ENCODE measurements at places on chromosomes 11 and 22. TPM values are rescaled to one million over a fixed set of nuclear protein-coding genes. Genes with fewer than 3 reads are reported as not detected.

GRCh38 chr11:72778535-72779494 is 15.0 kb downstream of the STARD10 start:
- no peaks in the 10 kb centered on the region for H3K36me3 ChIP-seq
- no peak for DNase-seq
- peaks cover 62% of the 10 kb centered on the region for H3K4me1 ChIP-seq
- no peaks in the 10 kb centered on the region for H3K27me3 ChIP-seq

- no peaks in the 10 kb centered on the region for H3K4me1 ChIP-seq
- no peak for DNase-seq
- no peak overlapping the region for H3K27ac ChIP-seq
- H3K4me3 ChIP-seq, result no peak overlapping the region
- no peaks in the 10 kb centered on the region for H3K36me3 ChIP-seq
These were observed 556.3 kb upstream of the ANO3 start for GRCh38 chr11:25775603-25776002.

GRCh38 chr22:49449377-49449776 is 378.3 kb downstream of the BRD1 start:
- H3K4me3 ChIP-seq, result no peak overlapping the region
- peaks cover 73% of the 10 kb centered on the region for H3K27me3 ChIP-seq

DNA sequence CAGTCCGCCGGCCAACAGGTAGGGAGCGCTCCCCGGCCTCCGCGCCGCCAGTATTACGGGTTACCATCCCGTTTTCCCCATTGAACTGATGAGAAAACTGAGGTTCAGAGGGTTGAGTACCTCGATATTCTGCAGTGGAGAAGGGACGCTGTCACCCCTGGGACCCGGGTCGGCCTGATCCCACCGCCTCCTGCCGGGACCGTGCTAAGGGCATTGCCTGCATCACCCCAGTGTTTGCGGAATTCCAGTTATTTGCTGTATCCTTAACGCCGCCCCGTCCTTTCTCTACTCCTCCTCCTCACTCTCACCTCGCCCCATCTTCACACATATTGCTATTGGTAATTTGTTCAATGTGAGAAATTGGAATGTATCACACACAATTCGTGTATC is 370 bp upstream of the A4GALT start:
- no peaks in the 10 kb centered on the region for H3K36me3 ChIP-seq
- H3K27me3 ChIP-seq, result peaks cover 19% of the 10 kb centered on the region
- H3K4me1 ChIP-seq, result peaks cover 31% of the 10 kb centered on the region
- peak overlapping the region; percentile 61 for H3K4me3 ChIP-seq
- no peak for DNase-seq

- no peaks in the 10 kb centered on the region for H3K4me1 ChIP-seq
- no peaks in the 10 kb centered on the region for H3K27me3 ChIP-seq
- DNase-seq, result no peak
- H3K4me3 ChIP-seq, result no peak overlapping the region
- H3K36me3 ChIP-seq, result no peaks in the 10 kb centered on the region
These were observed 37.3 kb upstream of the ARL14EP start for GRCh38 chr11:30285416-30286121.

DNA sequence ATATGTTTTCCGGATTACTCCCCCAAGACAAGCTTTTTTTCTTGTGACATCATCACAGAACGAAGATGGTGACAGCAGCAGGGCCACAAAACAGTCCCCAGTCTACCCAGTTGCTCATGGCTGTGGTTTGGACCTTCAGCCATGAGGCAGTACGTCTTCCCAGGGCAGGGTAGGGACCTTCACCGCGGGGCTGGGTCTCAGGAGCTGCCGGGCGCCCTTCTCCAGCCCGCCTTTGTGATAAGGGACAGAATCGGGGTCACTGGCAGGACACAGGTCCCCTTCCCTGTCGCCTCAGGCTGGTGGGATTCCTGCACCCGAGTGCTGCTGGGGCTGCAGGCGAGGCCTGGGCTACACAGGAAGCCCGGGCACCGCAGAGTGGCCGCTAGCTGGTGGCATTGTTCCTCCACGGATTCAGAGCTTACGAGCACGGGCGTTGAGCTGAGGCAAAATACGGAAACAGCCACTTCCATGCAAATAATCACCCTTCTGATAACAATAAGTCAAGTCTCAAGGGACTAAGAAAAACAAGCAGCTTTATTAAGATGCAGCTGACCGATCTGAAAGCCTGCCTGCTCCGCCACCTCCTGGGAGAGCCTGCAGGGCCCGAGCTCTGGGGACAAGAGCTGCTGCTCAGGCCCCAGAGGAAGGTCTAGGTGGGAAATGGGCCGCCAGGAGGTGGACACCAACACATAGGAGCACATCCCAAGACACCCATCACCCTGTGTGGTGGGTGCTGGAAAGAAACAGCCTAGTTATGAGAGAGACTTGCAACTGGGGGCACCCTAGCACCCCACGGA is 12.3 kb downstream of the TBX1 start:
- H3K27me3 ChIP-seq, result no peaks in the 10 kb centered on the region
- H3K4me1 ChIP-seq, result peaks cover 23% of the 10 kb centered on the region
- H3K27ac ChIP-seq, result no peak overlapping the region
- H3K36me3 ChIP-seq, result no peaks in the 10 kb centered on the region
- DNase-seq, result no peak
- H3K4me3 ChIP-seq, result no peak overlapping the region

DNA sequence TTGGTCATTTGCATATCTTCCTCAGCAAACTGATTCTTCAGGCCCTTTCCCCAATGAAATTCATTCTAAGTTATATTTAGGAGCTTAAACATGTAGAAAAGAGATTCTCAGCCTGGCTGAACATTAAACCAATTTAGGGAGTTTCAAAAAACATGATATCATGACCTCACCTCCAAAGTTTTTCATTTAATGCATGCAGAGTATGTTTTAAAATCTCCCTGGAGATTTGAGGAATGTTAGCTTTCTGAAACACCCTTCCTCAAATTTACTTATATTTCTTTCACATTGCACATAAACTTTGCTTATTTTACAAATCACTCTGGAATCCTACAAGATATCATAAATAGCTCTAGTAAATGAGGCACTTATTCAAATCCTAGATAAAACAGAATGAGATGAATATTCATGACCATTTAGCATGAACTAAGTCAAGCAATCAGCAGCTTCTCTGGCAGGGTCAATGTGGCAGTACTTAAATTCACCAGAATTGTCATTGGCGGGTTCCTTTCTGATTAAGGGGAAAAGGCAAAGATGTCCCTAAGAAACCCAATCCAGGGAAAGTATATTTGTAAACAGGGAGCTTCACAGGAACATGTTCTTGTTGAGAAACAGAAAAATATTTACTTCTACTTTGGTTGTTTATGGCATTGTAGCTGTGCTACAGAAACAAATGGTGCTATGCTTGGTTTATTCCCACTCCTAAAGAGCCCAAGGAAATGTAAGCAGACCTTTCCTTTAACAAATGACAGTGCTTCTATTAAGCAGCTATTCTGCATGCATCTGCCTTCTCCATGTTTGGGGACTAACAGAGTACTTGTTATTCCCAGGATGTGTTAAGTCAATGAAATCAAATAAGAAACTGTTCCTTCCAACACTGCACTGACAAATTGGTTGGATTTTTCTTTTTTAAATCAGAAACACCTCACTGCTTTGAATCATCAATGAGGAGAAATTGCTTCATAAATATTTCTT is 162.3 kb downstream of the C11orf87 start:
- H3K27ac ChIP-seq, result no peak overlapping the region
- no peak overlapping the region for H3K4me3 ChIP-seq
- H3K4me1 ChIP-seq, result no peaks in the 10 kb centered on the region
- DNase-seq, result no peak
- no peaks in the 10 kb centered on the region for H3K27me3 ChIP-seq

Gene MAP6
- 5.6 TPM for total RNA-seq

Gene MS4A4A
- total RNA-seq, result 4.8 TPM

Gene PTPRCAP
- 3.1 TPM for total RNA-seq

Gene HBG1
- not detected for total RNA-seq

Gene FAM83F
- total RNA-seq, result 78.1 TPM

Gene OTOG
- not detected for total RNA-seq
